Activated naive CD8-positive, alpha-beta T cell treated with anti-CD3 and anti-CD28 coated beads for 36 hours (primary cell): ENCODE measurements at places on chromosomes 7 and 10. TPM values are rescaled to one million over a fixed set of nuclear protein-coding genes. Genes with fewer than 3 reads are reported as not detected.
A peak's percentile ranks its signal among the peaks of the same experiment; 100 is the strongest.

DIP2C gene
- 0.54 TPM for total RNA-seq

GRCh38 chr10:130236711-130237110, 100.5 kb downstream of the GLRX3 start:
- peaks cover 6% of the 10 kb centered on the region for H3K36me3 ChIP-seq
- no peak overlapping the region for H3K4me3 ChIP-seq
- H3K27me3 ChIP-seq: peaks cover 18% of the 10 kb centered on the region
- H3K27ac ChIP-seq: no peak overlapping the region
- no peaks in the 10 kb centered on the region for H3K4me1 ChIP-seq

- H3K4me3 ChIP-seq: peak overlapping the region; percentile 15
- no peaks in the 10 kb centered on the region for H3K27me3 ChIP-seq
- H3K36me3 ChIP-seq: no peaks in the 10 kb centered on the region
Measured at GRCh38 chr7:139118234-139118804, 8.8 kb upstream of the ZC3HAV1 start.

DNA sequence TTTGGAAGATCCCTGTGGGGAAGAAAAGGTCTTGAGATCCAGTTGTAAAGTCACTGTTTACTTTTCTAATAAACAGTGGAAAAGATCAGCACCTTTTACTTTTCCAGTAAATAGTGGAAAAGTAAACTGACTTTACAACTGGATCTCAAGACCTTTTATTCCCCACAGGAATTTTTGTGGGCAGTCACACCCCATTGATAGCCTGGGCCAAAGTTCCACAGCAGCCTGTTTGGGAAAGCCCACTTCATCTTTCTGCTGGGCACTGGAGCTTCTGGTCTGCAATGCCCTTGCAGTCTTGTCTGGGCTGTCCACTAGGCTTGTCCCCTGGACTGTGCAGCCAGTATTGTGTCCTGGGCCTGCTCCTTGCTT, 50.2 kb downstream of the ADCY1 start:
- H3K27ac ChIP-seq: no peak overlapping the region
- no peaks in the 10 kb centered on the region for H3K4me1 ChIP-seq
- no peaks in the 10 kb centered on the region for H3K27me3 ChIP-seq

DNA sequence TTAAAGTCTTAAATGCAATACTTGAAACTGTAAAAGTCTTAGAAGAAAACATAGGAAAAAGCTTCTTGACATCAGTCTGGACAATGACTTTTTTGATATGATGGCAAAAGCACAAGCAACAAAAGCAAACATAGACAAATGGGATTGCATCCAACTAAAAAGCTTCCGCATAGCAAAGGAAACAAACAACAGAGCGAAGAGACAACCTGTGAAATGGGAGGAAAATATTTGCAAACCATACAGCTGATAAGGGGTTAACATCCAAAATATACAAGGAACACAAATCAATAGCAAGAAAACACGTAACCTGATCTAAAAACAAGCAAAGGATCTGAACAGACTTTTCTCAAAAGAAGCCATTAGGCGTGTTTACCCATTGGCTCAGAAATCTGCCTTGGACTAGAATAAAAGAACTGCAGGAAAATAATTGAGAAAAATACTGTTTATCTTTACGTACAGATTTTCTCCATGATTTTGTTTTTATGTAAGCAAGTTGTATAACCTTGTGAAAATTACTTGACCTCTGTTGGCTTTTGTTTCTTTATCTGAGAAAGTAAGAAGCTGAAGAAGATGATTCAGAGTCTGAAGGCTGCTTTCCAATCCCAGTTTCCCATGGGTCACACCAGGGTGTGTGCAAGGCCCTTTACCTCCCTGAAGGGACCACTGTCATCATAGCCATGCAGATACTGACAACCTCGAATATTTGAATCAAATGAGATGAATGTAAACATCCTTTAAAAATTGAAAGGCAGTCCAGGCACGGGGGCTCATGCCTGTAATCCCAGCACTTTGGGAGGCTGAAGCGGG, 99.1 kb upstream of the LANCL2 start:
- H3K27ac ChIP-seq: no peak overlapping the region
- no peak overlapping the region for H3K4me3 ChIP-seq
- DNase-seq: no peak
- H3K27me3 ChIP-seq: peaks cover 13% of the 10 kb centered on the region
- H3K36me3 ChIP-seq: no peaks in the 10 kb centered on the region

DNA sequence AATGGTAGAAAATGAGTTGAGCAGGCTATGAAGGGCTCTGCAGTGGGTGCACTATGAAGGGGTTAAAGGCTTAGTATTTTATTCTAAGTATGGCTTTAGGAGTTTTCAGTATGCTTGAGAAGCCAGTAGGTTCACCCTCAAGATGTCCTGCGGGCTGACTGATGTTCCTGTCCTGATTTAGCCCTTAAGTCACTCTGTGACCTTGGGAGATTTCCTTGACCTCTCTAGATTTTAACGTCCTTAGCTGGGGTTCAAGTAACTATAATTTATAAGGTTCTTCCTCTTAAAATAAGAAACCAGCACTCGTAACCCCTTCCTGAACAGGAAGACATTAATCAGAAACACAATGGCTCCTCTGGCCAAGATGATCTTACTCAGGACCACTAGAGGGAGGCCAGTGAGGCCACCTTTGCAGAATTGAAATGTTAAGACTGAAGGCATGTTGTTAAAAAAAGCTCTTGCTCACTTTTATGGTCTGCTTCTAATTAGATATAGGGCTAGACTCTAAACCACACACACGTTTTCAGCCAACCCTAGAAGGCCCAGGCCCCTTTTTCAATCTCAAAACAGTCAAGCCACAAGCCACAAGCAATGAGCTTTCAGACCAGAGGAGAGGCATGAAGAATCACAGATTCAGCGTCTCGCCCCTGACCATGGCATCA, 41.9 kb downstream of the CDK1 start:
- no peaks in the 10 kb centered on the region for H3K36me3 ChIP-seq
- H3K4me1 ChIP-seq: peaks cover 2% of the 10 kb centered on the region
- no peak overlapping the region for H3K4me3 ChIP-seq
- H3K27ac ChIP-seq: no peak overlapping the region
- H3K27me3 ChIP-seq: peaks cover 4% of the 10 kb centered on the region

DNA sequence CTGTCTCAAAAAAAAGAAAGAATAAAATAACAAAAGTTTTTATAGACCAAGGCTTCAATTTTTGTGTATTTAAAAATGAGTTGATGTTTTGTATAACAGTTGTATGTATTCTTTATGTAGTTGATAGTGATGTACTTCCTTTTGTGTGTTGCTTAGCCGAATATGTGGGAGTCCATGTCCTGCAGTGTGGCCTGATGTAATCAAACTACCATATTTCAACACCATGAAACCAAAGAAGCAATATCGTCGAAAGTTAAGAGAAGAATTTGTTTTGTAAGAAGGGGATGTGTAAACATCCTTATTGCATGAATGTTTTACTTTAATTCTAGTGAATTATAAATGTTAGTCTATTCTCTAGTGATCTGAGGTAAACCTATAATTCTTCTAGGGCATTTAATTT, 56.6 kb downstream of the MPLKIP start:
- no peaks in the 10 kb centered on the region for H3K27me3 ChIP-seq
- peak overlapping the region; percentile 48 for H3K27ac ChIP-seq
- no peak for DNase-seq
- no peak overlapping the region for H3K4me3 ChIP-seq
- H3K4me1 ChIP-seq: peaks cover 2% of the 10 kb centered on the region

GRCh38 chr7:8386926-8387550, 46.4 kb upstream of the NXPH1 start:
- no peak overlapping the region for H3K4me3 ChIP-seq
- no peaks in the 10 kb centered on the region for H3K36me3 ChIP-seq
- H3K27ac ChIP-seq: no peak overlapping the region
- peaks cover 28% of the 10 kb centered on the region for H3K27me3 ChIP-seq
- H3K4me1 ChIP-seq: peaks cover 5% of the 10 kb centered on the region

DNA sequence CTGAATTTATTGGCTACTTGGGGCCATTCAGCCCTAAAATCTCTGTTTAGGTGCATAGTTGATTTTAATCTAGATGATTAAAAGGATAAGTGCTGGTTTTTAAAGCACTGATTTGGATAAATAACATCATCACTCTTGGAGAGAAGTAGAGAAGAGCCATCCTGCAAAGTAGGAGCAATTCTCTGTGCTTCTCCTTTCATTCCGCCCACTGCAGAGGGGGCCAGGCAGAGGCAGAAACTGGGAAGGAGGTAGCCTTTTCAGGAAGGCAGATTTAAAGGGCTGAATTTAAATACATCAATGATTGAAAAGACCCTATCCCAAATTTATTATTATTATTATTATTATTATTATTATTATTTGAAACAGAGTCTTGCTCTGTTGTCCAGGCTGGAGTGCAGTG, 14.1 kb downstream of the MAP3K8 start:
- peaks cover 30% of the 10 kb centered on the region for H3K36me3 ChIP-seq
- no peak for DNase-seq
- no peaks in the 10 kb centered on the region for H3K27me3 ChIP-seq

DNA sequence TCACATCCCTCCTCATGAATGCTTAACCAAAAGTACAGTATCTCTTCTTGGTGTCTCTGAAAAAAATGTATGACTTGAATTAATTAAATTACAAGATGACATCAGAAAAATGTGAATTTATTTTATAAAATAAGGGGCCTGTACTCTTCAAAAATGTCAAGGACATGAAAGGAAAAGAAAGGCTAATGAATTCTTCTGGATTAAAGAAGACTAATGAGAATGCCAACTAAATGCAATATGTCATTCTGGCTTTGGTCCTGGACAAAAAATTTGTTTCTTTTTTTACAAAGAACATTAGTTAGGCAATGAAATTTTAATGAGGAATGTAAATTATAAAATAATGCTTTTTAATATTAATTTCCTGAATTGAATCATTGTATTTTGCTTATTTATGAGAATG, 1125.7 kb downstream of the DNAJB9 start:
- H3K27me3 ChIP-seq: no peaks in the 10 kb centered on the region
- H3K27ac ChIP-seq: no peak overlapping the region
- no peaks in the 10 kb centered on the region for H3K4me1 ChIP-seq
- H3K4me3 ChIP-seq: no peak overlapping the region

DNA sequence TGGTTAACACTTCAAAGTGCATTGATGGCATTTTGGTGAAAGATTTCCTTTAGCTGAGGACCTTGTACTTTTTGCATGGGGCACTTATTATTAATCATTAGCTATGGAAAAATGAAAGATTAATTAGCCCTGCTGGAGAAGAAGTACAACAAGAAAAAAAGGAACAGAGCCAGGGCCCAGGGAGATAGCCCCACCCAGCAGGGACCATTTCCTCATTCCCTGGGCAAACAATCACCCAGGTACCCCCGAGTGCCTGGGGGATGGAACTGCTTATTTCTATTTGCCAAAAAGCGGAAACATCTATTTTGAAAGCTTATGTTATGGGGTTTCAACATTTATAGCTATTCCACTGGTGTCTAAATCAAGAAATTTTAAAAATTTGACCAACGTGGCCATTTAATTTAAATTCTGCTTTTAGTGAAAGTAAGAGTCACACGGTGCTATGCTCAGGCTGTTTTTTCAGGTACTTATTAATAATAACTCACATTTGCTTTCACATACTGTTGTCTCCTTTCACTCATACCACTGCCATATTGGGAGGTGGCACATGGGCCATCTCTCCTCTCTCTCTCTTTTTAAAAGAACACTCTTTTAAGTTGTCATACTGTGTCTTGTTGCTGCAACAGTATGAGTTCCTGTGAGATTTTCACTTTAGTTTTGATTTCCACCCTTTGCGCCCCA, 143.6 kb upstream of the KIF5B start:
- H3K36me3 ChIP-seq: no peaks in the 10 kb centered on the region
- H3K27ac ChIP-seq: no peak overlapping the region
- no peak for DNase-seq
- H3K4me3 ChIP-seq: no peak overlapping the region

- H3K4me1 ChIP-seq: peaks cover 3% of the 10 kb centered on the region
- no peak for DNase-seq
- no peak overlapping the region for H3K27ac ChIP-seq
Measured at GRCh38 chr7:117158941-117159697, 163.7 kb downstream of the WNT2 start.

GRCh38 chr10:49744091-49744685, 17.9 kb downstream of the OGDHL start:
- no peaks in the 10 kb centered on the region for H3K36me3 ChIP-seq
- DNase-seq: no peak
- no peaks in the 10 kb centered on the region for H3K4me1 ChIP-seq
- no peaks in the 10 kb centered on the region for H3K27me3 ChIP-seq

DNA sequence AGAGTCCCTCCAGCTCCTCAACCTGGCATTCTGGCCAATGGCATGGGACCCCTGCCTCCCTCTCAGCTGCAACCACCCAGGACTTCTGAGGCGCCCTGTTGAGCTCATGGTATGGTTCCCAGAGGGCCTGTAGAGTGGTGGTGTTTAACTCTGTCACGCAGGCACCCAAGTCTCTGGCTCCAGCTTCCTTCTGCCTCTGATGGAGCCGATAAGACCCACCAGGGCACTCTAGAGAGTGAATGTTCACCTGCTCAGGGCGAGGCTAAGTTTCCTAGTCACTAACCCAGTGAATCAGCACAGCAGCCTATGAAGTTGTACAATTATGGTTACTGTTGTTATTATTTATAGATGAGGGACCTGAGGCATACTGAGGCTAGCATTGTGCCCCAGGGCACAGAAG, 120.4 kb downstream of the ZMIZ1 start:
- no peaks in the 10 kb centered on the region for H3K27me3 ChIP-seq
- H3K4me3 ChIP-seq: no peak overlapping the region
- H3K36me3 ChIP-seq: no peaks in the 10 kb centered on the region
- H3K4me1 ChIP-seq: no peaks in the 10 kb centered on the region
- H3K27ac ChIP-seq: no peak overlapping the region
